Activated T-helper 9 cell treated with anti-CD3 and anti-CD28 coated beads, Interleukin-2, amount 50 U/mL, for 16 hours (primary cell): ENCODE measurements at places on chromosomes 12 and 14.

DNA sequence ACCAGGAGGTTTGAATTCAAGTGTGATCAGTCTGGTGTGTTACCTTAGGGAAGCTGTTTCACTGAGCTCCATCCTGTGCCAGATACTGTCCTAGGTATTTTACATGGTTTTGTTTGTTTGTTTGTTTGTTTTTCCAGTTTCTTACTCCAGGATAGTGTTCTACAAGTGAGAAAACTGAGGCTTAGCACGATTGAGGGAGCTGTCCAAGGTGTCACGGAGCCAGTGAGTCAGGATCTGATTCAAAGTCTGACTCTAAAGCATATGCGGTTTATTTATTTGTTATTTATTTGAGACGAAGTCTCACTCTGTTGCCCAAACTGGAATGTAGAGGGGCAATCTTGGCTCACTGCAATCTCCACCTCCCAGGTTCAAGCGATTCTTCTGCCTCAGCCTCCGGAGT is 79.7 kb upstream of the GNG2 start:
- DNase-seq: no peak

- DNase-seq: no peak
These were observed 6.5 kb downstream of the PRICKLE1 start for GRCh38 chr12:42583016-42583415.

DNA sequence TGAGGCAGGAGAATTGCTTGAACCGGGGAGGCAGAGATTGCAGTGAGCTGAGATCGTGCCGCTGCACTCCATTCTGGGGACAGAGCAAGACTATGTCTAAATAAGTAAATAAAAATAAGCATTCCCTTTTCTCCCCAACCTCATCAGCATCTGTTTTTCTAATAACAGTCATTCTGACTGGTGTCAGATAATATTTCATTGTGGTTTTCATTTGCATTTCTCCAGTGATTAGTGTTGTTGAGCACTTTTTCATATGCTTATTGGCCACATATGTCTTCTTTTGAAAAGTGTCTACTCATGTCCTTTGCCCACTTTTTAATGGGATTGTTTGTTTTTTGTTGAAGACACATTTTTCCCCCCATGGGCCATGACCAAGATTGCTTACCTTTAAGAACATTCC is 243.2 kb downstream of the ADAMTS20 start:
- no peak for DNase-seq

DNA sequence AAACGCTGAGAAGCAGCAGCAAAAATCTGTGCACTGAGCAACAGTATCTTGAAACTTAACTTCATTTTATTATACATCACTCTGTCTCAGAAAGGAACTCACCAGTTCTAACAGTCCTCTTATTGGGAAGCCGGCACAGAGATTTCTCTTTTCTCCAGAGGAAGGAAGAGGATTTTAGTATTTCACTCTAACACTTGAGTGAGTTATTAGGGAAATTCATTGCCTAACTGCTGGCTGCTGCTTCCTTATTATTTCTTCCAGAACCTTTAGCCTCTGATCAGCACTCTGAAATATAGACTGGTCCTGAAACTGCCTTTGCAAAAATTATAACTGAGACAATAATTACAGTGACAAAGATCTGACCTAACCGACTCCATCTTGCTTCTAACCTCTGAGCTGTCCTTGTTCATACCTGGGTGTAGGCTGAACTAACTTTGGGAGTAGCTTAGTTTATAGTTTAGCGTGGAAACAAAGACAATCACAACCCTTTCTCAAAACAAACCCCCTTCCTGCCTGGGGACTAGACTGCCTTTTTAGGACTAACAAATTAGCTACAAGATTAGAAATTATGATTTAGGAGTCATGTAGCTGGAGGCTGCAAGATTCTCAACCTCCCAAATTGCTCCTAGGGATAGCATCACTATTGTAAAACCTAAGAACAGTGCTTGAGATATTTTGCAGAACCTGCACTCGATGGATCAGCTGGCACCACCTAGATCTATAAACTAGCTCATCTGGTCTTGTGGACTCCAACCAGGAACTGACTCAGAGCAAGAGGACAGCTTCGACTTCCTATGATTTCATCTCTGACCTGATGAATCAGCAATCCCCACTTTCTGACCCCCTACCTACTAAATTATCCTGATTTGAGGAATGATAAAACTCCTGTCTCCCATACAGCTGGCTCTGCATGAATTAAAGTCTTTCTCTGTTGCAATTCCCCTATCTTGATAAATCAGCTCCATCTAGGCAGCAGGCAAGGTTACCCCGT is 117.5 kb downstream of the DYRK2 start:
- DNase-seq: no peak

- DNase-seq: no peak
These were observed at the start of gene TAC3 for GRCh38 chr12:57016348-57016747. Gene TAC3 (minus strand): TSS chr12:57016529. CDS start chr12:57015797, 732 bp downstream.

DNA sequence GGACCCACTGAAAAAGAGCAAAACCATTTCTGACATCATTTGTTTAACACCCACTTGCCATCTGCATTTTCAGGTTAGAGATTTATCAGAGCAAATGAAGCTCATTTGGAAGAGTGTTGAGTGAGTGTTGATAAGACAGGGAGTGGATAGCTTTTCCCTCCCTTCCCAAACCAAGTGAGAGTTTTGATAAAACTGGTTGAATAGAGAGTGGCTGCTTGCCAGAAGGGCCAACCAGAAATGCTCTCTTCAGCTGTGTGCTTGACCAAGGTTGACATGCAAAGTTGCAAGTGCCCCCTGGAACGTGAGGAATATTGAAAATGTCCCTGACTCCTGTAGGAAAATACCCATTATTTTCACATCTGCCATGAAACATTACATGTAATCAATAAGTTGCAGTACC is 1487.0 kb upstream of the FLRT2 start:
- no peak for DNase-seq

DNA sequence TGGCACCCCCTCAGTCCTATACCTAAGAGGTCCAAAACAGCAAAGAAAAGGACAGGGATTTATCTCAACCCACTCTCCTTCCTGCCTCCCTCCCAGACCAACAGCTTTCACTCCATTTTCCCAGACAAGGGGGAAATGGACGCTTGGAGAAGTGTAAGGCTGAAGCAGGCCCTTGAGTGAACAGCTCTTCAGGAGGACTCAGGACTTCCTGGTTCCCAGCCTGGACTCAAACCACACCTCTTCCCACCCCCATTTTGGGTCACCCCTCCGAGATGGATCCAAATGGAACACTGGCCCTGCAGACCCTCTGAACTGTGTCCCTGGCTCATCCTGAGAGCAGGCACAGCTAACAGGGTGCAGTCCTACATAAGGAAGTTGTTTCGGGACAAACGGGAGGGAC is 2.7 kb downstream of the KMT2D start:
- DNase-seq: no peak
